ENCODE measurements at places on chromosomes 2 and 18.

DNA sequence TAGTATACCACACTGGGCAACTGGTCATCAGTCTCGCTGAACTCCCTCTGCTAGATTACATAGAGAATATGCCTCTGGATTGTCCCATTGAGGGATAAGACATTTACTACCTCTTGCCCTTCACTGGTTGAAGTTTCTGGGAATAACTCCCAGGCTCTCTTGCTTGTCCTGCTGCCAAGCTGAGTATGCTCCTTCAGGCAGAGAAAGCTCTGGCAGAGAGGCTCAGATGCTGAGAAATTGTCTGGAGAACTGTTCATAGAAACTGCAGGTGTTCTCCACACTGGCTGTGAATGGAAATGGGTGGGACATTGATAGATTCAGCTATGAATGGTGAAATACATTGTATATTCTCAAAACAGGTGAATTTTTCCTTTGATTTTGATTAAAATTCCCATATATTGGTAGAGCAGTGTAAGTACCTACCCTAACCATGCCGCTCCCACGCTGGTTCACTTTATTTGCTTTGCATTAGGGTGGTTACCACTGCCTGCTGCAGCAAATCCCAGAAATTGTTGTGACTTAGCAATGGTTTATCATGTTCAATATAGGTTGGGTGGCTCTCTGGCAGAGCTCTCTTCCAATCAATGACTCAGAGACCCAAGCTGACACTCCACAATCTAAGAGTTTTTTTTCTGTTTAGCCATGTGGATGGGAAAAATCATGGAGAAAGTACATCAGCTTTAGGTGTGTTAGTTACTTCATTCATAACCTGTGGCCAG lies 36.7 kb downstream of the FAM117B start:
- no peak for DNase-seq

GRCh38 chr2:124666976-124667375 lies 641.9 kb downstream of the CNTNAP5 start:
- no peak for DNase-seq

GRCh38 chr2:128084757-128085156 lies 6.2 kb upstream of the UGGT1 start:
- DNase-seq = no peak

GRCh38 chr2:120867290-120868241 lies 131.9 kb downstream of the GLI2 start:
- DNase-seq = peak; percentile 76

DNA sequence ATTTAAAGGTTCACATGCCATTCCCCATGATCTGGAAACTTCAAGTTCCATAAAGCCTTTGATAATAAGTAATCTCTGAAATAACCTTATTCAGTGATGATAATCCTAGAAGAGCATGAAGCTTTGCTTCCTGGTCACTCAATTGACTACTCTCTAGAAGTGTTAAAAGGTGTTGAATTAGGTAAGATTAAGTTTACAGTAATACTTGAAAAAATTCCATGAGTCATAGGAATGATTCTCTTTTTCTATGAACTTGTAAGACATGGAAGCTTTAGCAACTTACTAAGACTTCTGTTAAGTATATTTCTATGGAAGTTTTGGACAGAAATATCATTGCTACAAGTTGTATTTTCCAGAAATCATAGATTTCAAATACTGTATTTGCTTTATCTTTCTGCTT lies 100.6 kb downstream of the MYO1B start:
- no peak for DNase-seq

- DNase-seq = no peak
Observed at GRCh38 chr18:23935804-23936203, 78.8 kb upstream of the TTC39C start.

DNA sequence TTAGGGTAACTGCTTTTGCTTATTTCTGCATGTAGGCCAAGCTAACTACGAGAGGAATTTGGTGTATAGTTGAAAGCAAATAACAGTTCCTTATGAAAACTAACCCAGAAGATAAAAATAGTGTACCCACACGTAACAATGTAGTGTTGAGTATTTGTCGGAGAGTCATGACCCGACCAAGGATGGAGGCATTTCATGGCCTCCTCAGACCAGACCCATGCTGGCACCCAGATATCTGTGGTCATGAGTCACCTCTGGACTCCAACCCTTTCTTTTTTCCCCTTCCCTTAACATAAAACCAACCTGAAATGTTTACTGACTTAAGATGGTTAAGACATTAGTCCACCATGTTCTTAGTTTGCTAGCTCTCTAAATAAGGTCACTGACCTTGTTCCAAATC lies 318.7 kb downstream of the NOL4 start:
- no peak for DNase-seq

DNA sequence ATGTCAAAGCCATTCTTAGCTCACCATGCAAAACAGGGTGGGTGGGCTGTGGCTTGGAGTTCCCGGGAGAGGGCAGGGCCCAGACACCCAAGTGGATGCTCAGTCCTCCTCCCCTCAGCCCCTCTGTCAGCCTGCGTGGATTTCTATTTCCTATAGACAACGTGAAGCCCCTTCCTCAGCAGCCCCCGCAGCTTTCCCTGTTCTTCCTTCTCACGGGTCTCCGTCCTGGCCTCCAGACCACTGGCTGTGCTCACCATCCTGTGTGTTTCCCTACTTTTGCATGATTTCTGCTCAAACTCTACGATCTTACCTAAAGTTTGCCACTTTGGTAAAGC lies 155.0 kb upstream of the PXDN start:
- no peak for DNase-seq

- DNase-seq = no peak
Observed at GRCh38 chr2:235793163-235793752, 299.4 kb downstream of the AGAP1 start.

- no peak for DNase-seq
Observed at GRCh38 chr2:44686561-44686960, 254.9 kb upstream of the SIX3 start.

DNA sequence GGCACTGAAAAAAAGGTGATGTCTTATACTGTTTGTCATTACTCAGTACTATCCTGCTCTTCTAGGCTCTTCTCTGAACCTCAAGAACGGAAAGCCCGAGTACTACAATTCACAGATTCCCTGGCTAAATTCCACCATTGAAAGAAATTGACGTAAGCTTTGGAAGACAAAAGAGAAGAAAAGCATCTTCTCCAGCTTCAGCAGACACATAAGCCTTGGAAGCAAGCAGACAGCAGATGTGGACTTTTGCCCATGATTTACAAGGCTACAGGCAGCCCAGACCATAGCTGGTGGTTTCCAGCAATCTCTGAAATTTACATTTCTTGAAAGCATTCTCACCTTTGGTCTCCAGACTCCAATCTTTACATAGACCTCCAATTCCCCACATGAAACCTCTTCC lies 289.0 kb downstream of the C1D start:
- DNase-seq = no peak

- DNase-seq = no peak
Observed at GRCh38 chr18:25097057-25097456, 254.9 kb downstream of the ZNF521 start.

GRCh38 chr2:237464757-237465391 lies 22.2 kb upstream of the MLPH start:
- DNase-seq = no peak

All from nephron progenitor cell (in vitro differentiated cells).